ENCODE measurements at places on chromosomes 16 and 17. TPM values are rescaled to one million over a fixed set of nuclear protein-coding genes. Genes with fewer than 3 reads are reported as not detected.

The ABCA5 gene
- 12.8 TPM for total RNA-seq

The CACNG5 gene
- total RNA-seq, result not detected

The CDH13 gene
- not detected for total RNA-seq

The OTOP2 gene
- not detected for total RNA-seq

The CCL15 gene
- total RNA-seq, result not detected

The MAP2K6 gene
- 1.7 TPM for total RNA-seq

The GRAP gene
- total RNA-seq, result 13.3 TPM

The GAS2L2 gene
- total RNA-seq, result not detected

The ZNF500 gene
- 17.4 TPM for total RNA-seq

The RHBDL1 gene
- total RNA-seq, result 0.71 TPM

The CBX2 gene
- total RNA-seq, result 5.1 TPM

The PRKCA gene
- 155 TPM for total RNA-seq

The DRC3 gene
- not detected for total RNA-seq

The TBC1D3B gene
- total RNA-seq, result 9.1 TPM

The CDC42EP4 gene
- 0.78 TPM for total RNA-seq

The NPIPA7 gene
- 3.9 TPM for total RNA-seq

The NHLRC4 gene
- total RNA-seq, result 1.2 TPM

The C16orf86 gene
- total RNA-seq, result 1.4 TPM

The TEX14 gene
- total RNA-seq, result 0.13 TPM

The OR4D1 gene
- 0.10 TPM for total RNA-seq

The SLC5A10 gene
- total RNA-seq, result not detected

The JMJD8 gene
- 71.4 TPM for total RNA-seq

The SLFN11 gene
- 70.8 TPM for total RNA-seq

The MRPS23 gene
- 79.6 TPM for total RNA-seq

The INCA1 gene
- 0.37 TPM for total RNA-seq

The APRT gene
- 303 TPM for total RNA-seq

The PRR14 gene
- total RNA-seq, result 91.9 TPM

Measured in activated T-helper 1 cell treated with anti-CD3 and anti-CD28 coated beads, Interleukin-12 subunit alpha, Interleukin-12 subunit beta, Interleukin-2, Interleukin-4 antibody, amounts not matched to agents 30 ng/mL and 10 ng/mL and 1 ng/mL, durations not matched to agents 14 hours and 24 hours and 36 hours (primary cell).